ENCODE measurements at places on chromosomes 3 and 15.

- no peak for DNase-seq
Observed at GRCh38 chr3:62732183-62732904, 142.9 kb downstream of the CADPS start.

GRCh38 chr3:9021271-9022009 is 58.2 kb upstream of the RAD18 start:
- no peak for DNase-seq

- no peak for DNase-seq
Observed at GRCh38 chr3:102810937-102811336, 376.1 kb downstream of the ZPLD1 start.

DNA sequence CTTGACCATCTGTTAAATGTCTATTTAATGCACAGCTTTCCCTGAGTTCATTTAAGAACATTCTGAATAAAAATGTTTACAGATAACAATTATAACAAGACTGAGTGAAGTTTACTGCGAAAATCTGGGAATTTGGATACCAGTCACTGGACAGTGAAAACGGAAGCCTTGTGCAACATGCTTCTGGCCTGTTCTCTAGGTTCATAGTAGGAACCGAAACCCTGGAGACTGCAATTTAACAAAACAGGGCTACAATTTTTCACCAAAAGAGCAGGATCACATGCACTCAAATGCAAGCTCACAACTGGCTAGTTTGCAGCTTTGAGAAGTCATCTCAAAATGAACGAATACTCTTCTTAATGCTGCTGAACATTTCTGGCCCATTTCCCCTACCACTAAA is 435.9 kb downstream of the NR2F2 start:
- no peak for DNase-seq

All from activated T-helper 1 cell treated with anti-CD3 and anti-CD28 coated beads, Interleukin-2, amount 50 U/mL, for 16 hours (primary cell).